ENCODE measurements at places on chromosomes 6 and 20. TPM values are rescaled to one million over a fixed set of nuclear protein-coding genes. Genes with fewer than 3 reads are reported as not detected.

DNA sequence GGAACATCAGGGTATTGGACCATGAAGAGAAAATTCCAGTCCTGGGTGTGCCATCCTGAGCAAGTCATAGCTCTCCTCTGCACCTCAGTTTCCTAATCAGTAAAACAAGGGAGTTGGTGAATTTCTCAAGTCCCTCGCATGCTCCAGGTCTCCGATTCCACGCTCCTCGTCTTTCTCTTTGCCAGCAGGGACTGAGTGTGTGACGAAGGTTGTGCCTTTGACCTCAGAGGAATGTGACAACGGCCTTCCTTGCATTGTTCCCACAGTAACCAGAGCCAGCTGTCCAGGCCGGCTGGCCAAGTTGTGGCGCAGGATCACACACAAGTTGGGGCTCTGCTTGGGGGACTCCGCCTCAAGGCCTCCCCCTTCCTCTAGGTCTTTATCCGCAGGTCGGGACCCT is 217.3 kb downstream of the ATXN1 start:
- no peak for DNase-seq

- DNase-seq = no peak
These were observed 65.6 kb downstream of the ZNF292 start for GRCh38 chr6:87220997-87221396.

- no peak for DNase-seq
These were observed 27.1 kb downstream of the PCK1 start for GRCh38 chr20:57587989-57588377.

FAM209B gene
- not detected for total RNA-seq

RIPOR2 gene
- total RNA-seq = not detected

TPX2 gene
- total RNA-seq = 183 TPM

Data from HT1080 (cell line).